Fibroblast of the conjunctiva (primary cell): ENCODE measurements at places on chromosomes 6 and 20.

- DNase-seq: no peak
Measured at GRCh38 chr6:142647449-142648035, 297.4 kb downstream of the HIVEP2 start.

DNA sequence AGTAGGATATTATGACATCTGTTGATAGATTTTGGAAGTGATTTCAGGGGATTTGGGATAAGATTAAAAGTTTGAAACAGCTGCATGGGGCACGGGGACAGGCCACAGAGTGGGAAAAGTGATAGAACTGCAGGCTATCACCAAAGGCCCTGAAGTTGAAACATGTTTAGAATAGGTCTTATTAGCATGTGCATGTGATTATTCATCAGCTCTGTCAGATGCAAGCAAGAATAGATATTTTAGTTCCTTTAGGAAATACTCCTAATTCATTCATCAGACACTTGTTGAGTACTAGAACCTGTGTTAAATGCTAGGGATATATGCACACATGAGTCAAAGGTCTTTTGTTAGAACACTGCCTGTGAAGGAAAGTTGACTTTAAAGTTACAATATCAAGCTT is 261.2 kb upstream of the MAN1A1 start:
- DNase-seq: no peak

DNA sequence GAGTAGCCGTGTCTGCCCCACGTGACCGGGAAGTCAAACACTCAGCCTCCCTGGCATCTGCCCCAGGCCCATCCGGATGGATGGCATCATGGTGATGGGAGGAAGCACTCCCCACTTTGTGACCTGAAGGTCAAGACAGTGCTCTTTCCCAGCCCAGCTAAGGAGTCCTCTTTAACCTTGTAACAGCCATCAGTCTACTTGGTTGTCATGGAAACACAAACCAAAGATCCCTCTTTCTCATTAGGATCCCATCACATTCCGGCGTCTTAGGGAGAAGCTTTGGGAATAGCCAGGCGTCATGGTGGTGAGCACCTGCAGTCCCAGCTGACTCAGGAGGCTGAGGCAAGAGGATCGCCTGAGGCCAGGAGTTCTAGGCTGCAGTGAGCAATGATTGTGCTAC is 90.9 kb upstream of the FOXC1 start:
- no peak for DNase-seq

- DNase-seq: no peak
Measured at GRCh38 chr6:79196912-79197311, 37.6 kb downstream of the HMGN3 start.

- no peak for DNase-seq
Measured at GRCh38 chr6:47402081-47402480, 75.5 kb upstream of the CD2AP start.

- no peak for DNase-seq
Measured at GRCh38 chr6:154682633-154683125, 50.5 kb upstream of the SCAF8 start.
